A549 treated with GW870086 at 1 μM for 4 hours (cell line): ENCODE measurements at places on chromosomes 3 and 15. TPM values are rescaled to one million over a fixed set of nuclear protein-coding genes. Genes with fewer than 3 reads are reported as not detected.

The LRRC3B gene
- total RNA-seq, result not detected in 5 replicates

The WDR93 gene
- 0.10 to 0.19 TPM (median 0.18 TPM) in 5 replicates for total RNA-seq

The CCNDBP1 gene
- total RNA-seq, result 25.8 to 27.9 TPM (median 27.4 TPM) in 5 replicates

The WWTR1 gene
- 126 to 150 TPM (median 147 TPM) in 5 replicates for total RNA-seq

The ITPKA gene
- total RNA-seq, result 7.4 to 9.3 TPM (median 9.1 TPM) in 5 replicates

The ADAMTS17 gene
- 0.10 to 0.20 TPM (median 0.14 TPM) in 4 of 5 replicates, not detected in the other for total RNA-seq

The HTR3C gene
- not detected in 5 replicates for total RNA-seq

The PLXNA1 gene
- 17.5 to 23.4 TPM (median 21.8 TPM) in 5 replicates for total RNA-seq

The CFAP91 gene
- 0.11 to 0.43 TPM (median 0.31 TPM) in 4 of 5 replicates, not detected in the other for total RNA-seq

The CAMKV gene
- total RNA-seq, result 0.30 to 0.63 TPM (median 0.45 TPM) in 5 replicates

The IQCB1 gene
- total RNA-seq, result 9.6 to 12.4 TPM (median 11.2 TPM) in 5 replicates

The SERINC4 gene
- total RNA-seq, result not detected in 5 replicates

The ERC2 gene
- not detected in 5 replicates for total RNA-seq

The TIMP4 gene
- 11.1 to 14.2 TPM (median 12.9 TPM) in 5 replicates for total RNA-seq

The MESP2 gene
- 0.30 to 0.47 TPM (median 0.41 TPM) in 5 replicates for total RNA-seq

The FETUB gene
- total RNA-seq, result 0.08 to 0.16 TPM (median 0.14 TPM) in 3 of 5 replicates, not detected in the others

The NME9 gene
- total RNA-seq, result 0.09 TPM in 1 of 5 replicates, not detected in the others

The RETNLB gene
- not detected in 5 replicates for total RNA-seq

The THAP10 gene
- 3.7 to 6.3 TPM (median 4.8 TPM) in 5 replicates for total RNA-seq
